ENCODE measurements at places on chromosomes 1 and 21.

GRCh38 chr1:87464022-87464490 is 135.4 kb downstream of the LMO4 start:
- no peak for DNase-seq

- no peak for DNase-seq
These were observed 44.8 kb upstream of the DUSP10 start for GRCh38 chr1:221786647-221787046.

- no peak for DNase-seq
These were observed 73.4 kb downstream of the ITPKB start for GRCh38 chr1:226665505-226666163.

DNA sequence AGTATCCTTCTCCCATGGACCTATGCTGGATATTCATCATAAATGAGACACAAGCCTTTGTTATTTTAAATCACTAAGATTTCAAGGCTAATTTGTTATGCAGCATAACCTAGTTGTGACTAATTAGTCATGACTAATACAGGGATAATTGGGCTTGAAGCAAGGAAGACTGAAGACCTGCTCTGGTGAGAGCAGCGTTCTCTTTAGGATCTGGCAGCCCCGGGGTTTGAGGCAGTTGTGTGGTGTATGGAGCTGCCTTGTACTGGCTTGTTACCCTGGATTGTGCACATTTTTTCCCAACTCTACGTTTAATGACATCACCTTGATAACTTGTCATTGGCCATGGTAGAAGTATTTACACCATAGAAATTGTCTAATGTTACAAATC is 25.7 kb upstream of the SPAG17 start:
- no peak for DNase-seq

- DNase-seq: no peak
These were observed 21.6 kb downstream of the VPS13D start for GRCh38 chr1:12251442-12251841.

Measured in upper lobe of left lung (tissue), 6 donors.